ENCODE measurements at places on chromosomes 12 and 14.

- no peak for DNase-seq
Measured at GRCh38 chr12:20885552-20885951, 75.0 kb downstream of the SLCO1B3 start.

DNA sequence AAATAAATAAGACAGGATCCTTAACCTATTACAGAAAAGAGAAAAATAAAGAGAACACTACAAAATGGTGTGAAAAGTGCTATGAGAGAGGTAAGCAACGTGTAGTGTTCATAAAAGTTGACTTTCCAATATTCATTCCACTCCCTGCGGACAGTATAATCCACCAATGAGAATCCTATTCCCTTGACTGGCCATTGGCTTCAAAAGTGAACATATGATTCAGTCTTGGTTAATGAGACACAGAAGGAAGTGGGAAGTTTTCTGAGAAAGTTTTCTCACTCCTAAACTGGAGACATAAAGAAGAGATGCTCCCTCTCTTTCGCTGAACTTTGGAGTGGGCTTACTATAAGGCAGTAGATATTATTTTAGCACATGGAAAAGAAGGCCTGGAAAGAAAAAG lies 153.1 kb downstream of the PAWR start:
- DNase-seq: no peak

DNA sequence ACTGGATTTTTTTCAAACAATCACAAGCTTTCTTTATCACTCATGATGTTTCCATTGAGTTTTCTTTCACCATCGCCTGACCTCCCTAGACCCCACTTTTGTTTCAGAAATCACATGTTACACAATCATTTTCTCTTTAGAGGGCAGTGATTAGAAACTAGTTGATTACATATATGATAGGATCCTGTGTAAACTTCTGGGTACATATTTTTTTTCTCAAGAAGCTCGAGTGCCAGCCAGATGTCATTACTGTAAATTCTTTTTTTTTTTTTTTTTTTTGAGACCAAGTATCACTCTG lies 62.4 kb upstream of the PSMA6 start:
- peak; percentile 30 for DNase-seq

- no peak for DNase-seq
Measured at GRCh38 chr14:22928237-22929103, 706 bp downstream of the PRMT5 start.

GRCh38 chr12:122085591-122085990 lies 7.0 kb downstream of the MLXIP start:
- DNase-seq: no peak

- no peak for DNase-seq
Measured at GRCh38 chr14:84482256-84483071, 1047.5 kb upstream of the FLRT2 start.

DNA sequence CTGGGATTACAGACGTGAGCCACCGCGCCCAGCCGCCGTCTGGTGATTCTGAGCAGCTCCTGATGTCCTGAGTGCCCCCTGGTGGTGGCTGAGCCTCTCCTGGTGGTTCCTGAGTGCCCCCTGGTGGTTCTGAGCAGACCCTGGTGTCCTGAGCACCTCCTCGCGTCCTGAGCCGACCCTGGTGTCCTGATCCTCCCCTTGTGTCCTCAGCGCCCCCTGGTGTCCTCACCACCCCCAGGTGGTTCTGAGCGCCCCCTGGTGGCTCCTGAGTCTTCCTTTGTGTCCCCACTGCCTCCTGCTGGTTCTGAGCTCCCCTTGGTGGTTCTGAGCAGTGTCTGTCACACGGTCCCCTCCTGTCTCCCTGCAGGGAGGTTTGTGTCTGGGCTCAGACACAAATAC lies 1304.9 kb downstream of the TMEM121 start:
- no peak for DNase-seq

DNA sequence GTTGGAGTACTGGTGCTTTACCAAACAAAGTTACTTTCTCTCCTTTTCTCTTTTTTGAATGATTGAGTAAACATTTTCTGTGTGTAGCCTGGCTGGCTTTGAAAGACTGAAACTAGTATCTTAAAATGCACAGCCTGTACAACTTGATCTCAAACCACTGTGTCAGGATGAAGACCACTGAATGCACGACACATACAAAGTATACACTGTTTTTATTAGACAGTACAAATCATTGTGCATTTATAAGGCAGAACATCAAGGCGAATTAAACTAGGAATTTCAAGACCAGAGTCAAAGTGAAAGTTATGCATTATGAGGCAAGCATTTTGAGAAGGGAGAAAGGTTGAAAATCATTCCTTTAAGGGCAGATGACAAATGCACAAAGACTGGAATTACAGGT lies 59.0 kb downstream of the PIWIL1 start:
- no peak for DNase-seq

DNA sequence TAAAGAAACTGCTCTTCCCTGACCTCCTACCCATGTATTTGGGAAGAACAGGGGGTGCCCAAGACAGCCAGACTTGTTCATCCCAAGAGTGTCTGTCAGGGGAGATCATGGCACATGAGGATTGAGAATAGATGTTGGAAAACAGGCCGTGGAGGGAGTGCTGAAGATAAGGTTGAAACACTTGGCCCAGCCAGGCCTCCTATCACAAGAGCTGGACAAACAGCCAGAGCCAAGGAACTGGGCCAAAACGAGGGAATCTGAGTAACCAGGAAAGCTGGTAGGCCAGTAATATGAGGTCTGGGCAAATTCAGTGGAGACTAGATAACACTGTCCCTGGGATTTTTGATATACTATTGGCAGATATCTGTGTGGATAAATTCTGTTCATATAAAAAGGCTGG lies 161.7 kb downstream of the TMX1 start:
- DNase-seq: no peak

GRCh38 chr12:27821259-27821973 lies 41.4 kb upstream of the MANSC4 start:
- DNase-seq: peak; percentile 88

- DNase-seq: no peak
Measured at GRCh38 chr12:1917172-1918070, 1.0 kb downstream of the CACNA2D4 start.

- DNase-seq: no peak
Measured at GRCh38 chr12:54555670-54556257, 6.4 kb downstream of the PDE1B start.

- DNase-seq: no peak
Measured at GRCh38 chr12:105083031-105083430, 1.2 kb downstream of the ALDH1L2 start.

- DNase-seq: no peak
Measured at GRCh38 chr12:27534765-27535161, 10.8 kb downstream of the PPFIBP1 start.

GRCh38 chr12:27861428-27862167 lies 81.6 kb upstream of the MANSC4 start:
- peak; percentile 53 for DNase-seq

GRCh38 chr12:15356951-15357364 lies 34.6 kb downstream of the PTPRO start:
- DNase-seq: peak; percentile 88

DNA sequence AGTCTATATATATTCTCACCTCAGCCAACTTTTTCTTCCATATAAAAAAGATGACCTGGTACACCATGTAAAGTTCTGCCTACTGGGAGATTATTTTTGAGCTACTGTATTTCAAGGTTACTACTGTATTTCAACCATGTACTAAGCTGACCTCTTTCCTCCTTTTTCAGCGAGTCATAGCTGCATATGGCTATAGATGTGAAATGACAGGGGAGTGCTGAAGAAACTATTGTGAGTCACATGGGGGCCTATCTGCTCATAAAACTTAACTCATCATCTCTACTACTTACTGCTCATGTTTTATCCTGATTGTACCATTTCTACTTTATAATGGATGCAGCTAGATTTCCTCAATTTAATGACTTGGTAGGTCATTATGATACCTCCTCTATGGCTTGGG lies 571.4 kb upstream of the ATP2B1 start:
- no peak for DNase-seq

DNA sequence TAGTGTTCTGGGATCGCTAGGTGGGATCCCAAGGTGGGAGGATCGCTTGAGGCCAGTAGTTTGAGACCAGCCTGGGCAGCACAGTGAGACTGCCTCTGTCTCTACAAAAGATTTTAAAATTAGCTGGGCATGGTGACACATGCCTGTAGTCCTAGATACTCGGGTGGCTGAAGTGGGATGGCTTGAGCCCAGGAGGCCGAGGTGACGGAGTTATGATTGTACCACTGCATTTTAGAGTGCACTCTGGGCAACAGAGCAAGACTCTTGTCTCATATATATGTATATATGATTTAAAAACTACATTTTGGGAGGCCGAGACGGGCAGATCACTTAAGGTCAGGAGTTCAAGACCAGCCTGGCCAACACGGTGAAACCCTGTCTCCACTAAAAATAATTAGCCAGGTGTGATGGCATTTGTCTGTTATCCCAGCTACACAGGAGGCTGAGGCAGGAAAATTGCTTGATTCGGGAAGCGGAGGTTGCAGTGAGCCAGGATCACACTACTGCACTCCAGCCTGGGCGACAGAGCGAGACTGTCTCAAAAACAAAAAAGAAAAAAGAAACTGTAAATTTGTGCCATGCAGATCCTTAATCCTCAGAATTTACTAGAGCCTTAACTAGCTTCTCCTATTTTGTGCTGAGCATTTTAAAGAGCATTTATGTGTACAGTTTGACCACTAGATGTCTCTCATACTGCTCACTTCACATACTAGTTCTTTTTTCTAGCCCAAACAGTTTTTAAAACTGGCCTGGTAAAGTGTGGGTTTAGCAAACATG lies 114.8 kb downstream of the MON2 start:
- DNase-seq: peak; percentile 74

GRCh38 chr14:99706107-99706900 lies 22.2 kb downstream of the CYP46A1 start:
- no peak for DNase-seq

GRCh38 chr12:116556964-116557698 lies 2.0 kb upstream of the MAP1LC3B2 start:
- DNase-seq: no peak

DNA sequence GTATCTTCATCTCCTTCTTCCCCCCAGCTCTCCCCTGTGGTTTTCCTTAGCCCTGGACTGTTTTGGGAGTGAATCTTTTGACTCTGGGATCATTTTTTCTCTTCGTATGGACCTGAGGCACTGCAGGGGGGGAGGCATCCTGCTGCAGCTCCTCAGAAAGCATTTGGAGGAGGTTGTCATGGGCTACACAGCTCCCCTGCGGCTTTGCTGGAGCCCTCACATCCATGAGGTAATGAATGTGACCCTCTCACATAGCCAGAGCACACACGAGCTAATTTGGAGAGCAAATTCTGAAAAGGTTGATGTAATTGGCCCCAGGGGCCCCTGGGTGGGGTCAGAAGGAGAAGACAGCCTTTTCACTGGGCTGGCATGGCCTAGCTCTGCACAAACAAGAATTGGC lies 110.9 kb downstream of the PAH start:
- DNase-seq: no peak

- DNase-seq: no peak
Measured at GRCh38 chr12:53212931-53213330, 5.9 kb upstream of the ITGB7 start.

- no peak for DNase-seq
Measured at GRCh38 chr12:50275556-50275955, 7.8 kb downstream of the LIMA1 start.

- no peak for DNase-seq
Measured at GRCh38 chr12:31524791-31525495, 66.0 kb downstream of the DENND5B start.

- no peak for DNase-seq
Measured at GRCh38 chr14:58915646-58916045, 272.8 kb upstream of the DAAM1 start.

DNA sequence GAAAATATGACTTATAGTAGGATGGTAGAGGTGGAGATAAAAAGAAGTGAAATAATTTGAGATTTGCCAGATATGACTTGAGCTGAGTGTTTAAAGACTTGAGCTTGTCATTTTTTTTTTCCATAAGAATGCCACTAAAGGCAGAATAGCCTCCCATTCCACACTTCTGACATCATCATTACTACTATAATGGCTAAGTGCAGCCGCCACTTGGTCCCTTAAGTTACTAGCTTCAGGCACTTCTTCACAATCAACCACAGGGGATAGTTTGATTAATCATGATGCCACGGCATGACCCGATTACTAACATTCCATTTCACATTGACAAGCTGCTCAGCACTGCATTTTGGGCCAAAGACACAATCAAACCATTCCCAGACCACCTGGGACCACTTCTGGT lies 127.9 kb downstream of the EFCAB11 start:
- DNase-seq: peak; percentile 75

GRCh38 chr14:65263177-65263788 lies 149.2 kb upstream of the FUT8 start:
- no peak for DNase-seq

DNA sequence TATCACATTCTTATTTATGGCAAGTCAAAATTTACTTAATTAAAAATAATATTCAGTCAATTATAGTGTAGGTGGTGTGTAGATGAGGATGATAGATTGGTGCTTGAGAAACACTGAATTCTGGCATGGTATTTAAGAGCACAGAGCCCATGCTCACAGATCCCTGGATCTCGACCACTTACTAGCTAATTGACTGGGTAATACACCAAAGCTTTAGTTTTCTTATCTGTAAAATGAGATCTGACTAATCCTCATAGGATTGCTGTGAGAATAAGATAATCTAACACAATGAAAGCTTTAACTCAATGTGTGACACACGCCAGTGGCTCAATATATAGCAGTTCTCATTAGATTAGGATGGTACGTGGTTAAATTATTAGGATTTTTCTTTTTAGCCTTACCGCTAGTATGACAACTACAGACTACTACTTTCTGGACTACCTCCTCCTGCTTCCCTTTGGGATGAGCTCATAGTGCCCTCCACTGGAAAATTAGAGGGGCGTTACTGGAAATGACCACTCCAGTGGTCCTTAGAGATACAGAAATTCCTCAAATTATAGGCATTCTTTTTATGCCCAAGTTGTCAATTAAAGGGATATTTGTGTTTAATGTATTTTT lies 482.8 kb upstream of the TBX3 start:
- DNase-seq: no peak

DNA sequence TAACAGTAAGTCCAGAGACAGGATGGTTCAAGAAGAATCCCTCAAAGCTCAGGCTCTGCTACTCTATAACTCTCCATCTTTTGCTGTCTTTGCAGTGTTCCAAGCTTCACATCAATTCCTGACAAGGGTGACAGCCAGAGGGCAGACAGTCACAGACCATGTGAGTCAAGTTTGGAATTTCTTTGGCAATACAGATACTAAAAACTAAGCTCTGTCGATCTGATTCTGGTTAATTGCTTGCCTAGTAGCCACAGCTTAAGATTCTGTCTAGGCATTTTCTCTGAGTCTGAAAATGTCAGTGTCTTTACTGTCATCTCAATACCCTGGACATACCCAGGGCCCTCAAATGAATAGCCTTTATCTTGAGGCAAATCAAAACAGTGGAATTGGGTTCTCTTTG lies 153.7 kb downstream of the CEP128 start:
- DNase-seq: peak; percentile 17

- DNase-seq: no peak
Measured at GRCh38 chr12:9343731-9344130, 135.5 kb upstream of the PZP start.

Measured in eye (tissue), 1 donor.